ENCODE measurements at places on chromosomes 2 and 18.

DNA sequence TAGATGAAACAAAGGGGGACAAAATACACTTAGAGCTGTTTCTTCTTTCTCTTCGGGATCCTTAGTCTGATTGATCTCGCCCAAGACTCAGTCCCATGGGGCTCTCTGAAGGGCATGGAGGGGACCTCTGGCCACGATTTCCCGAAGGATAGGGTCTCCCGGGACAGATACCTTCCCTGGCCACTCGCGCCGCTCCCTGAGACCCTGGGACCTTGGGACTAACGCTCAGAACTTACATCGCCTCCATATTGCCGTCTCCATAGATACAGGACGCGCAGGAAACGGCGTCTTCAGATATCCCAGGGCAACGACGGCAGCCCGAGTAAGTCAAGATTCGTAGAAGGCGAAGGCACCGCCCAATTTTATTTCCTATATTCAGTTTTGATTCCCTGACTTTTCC lies at the start of gene CFAP65:
Gene CFAP65 (minus strand): TSS at position 265 of the 400 bp plus-strand sequence. CDS start 2,468 bp downstream, outside the sequence.
- no peak for DNase-seq

DNA sequence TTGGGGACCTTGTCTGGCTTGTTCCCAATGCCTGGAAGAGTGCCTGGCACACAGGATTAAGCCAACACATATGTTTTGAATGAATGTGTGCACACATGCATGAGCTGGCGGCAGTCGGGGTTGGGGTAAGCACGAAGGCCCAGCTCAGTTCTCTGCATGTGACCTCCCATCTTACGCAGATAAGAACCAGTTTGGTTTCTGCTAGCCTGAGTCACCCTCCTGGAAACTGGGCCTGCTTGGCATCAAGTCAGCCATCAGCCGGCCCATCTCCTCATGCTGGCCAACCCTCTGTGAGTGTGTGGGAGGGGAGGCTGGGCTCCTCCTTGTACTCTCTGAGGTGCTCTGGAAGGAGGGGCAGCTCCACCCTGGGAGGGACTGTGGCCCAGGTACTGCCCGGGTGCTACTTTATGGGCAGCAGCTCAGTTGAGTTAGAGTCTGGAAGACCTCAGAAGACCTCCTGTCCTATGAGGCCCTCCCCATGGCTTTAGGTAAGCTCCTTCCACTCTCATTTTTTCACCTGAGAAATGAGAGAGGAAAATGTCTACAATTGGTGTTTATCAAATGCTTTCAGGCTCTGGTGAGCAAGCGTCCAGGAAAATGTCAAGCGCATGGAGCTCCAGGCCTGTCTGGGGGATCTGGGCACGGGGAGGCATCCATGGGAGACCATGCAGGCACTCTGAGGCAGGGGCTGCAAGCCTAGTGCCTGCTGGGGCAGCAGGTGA lies 9.7 kb upstream of the IL1RN start:
- no peak for DNase-seq

DNA sequence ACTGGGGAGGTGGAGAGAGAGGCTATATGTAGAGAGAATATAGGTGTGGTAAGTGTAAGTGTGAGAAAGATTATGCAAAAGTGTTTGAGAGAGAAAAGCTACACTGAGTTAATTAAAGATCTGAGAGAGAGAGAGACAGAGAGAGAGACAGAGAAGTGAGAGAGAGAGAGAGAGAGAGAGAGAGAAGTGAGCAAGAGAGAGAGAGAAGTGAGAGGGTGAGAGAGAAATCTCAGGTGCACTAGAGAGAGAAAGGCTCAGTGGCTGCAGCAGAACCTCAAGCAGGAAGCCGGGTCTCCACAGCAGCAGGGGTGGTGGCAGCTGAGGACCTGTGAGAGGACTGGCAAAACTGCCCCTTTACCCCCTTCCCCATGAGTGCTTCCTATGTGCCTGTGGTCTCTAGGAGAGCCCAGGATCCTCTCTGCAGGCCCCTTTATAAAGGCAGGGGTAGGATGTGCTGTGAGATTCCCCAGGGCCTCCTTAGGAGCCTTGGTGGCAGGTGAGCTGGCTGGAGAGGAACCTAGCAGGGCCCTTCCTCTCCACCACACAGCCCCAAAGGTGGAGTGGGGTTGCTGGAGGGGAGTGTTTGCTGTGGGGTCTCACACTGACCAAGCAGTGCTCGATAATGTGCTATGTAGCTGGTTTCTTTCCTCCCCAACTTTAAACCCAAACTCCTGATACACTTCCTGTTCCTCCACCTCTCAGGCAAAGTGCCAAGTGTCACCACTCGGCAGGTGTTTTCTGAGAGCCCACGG lies 52.6 kb downstream of the SLC4A5 start:
- no peak for DNase-seq

GRCh38 chr2:84427235-84428138 lies 31.6 kb downstream of the SUCLG1 start:
- DNase-seq: peak; percentile 68

DNA sequence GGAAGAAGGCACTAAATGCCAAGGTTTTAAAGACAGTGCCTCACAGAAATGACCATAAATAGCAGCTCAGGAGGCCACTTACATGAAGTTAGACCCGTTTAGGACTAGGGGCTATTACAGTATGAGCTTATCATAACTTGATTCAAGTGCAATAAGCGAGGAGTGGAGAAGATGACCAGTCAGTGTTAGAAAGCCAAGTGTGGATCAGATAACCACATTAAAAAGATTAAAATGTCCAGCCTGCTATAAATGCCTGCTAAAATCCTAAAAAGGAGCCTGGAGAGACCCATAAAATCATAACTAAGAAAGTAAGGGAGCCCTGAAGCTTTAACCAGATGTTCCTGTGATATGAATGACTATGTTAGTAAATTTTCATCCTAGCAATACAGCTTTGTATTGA lies 117.5 kb upstream of the ZNF521 start:
- DNase-seq: no peak

DNA sequence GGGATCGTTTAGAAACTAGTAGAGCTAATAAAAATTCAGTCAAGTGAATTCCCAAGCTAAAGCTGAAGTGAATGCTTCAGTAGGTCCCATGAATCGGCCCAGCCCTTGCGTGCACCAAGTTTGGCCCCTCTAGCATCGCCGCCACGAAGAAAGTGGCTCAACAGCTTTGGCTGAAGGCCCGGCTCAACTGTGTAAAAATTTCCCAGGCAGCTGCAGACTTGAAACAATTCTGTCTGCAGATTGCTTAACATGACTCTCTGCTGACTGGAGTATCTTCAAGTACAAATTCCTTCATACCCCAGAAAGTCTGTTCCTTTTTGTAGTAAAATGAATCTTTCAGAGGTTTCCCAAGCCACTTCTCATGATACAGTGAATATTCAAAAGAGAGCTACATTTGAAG lies 32.7 kb downstream of the ALMS1 start:
- peak; percentile 39 for DNase-seq

- DNase-seq: no peak
Measured at GRCh38 chr2:197037863-197038398, 111.4 kb upstream of the PGAP1 start.

DNA sequence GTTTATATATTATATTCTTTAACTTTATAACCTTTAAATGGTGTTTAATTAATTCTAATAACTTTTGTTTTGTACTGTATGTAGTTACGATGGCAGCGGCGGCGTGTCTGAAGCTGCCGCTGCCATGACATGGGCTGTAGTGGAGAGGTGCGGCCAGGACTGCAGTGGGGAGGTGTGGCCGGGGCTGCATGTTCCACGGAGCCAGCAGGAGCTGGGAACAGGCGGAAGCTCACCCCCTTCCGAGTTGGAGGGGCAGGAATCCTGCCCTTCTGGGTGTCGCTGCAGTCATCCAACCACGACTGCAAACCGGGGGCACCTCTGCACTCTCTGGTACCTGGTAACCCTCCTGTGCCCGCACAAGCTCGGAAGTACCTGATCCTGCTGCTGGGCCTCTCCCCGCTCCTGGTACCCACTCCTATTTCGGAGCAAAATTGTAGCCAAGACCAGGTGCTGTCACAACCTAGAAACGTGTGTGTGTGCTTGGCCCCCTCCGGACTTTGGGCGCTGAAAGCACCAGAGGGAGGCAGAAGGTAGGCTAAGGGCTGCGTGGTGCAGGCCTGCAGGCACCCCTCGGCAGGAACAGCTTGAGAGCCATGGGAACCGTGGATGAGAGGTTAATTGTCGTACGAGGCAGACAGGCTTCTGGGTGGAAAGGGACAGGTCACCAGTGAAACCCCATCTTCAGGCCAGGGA lies 1329.7 kb upstream of the SLC39A10 start:
- DNase-seq: no peak

DNA sequence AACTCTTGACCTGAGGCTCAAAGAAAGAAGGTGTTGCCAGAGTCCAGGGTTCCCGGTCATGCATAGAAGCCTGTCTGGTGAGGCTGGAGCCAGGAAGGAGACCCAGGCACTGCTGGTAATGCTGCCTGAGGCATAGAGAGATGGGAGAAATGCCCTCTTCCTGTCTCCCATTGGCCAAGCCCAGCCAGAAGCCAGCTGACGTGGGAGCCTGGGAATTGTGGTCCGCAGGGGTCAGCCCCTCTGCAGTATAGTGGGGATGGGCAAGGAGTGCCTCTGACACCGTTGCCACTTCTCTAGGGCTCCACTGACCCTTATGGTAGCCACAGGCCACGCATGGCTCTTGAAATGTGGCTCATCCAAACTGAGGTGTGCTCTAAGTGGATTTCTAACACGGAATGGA lies 95.7 kb downstream of the CTIF start:
- no peak for DNase-seq

DNA sequence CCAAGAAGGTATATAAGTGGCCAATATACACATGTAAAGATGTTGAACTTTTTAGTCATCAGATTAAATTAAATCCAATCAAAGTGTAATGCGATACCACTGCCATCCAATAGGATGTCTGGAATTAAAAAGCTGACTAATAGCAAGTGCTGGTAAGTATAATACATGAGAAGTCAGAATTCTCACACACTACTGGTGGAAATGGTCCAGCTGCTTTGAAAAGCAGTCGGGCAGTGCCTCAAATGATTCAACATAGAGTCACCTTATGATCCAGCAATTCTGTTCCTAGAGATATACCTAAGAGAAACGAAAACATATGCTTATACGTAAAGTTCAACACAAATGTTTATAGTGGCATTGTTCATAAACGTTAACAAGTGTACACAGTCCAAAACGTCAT lies 124.1 kb upstream of the MYT1L start:
- no peak for DNase-seq

GRCh38 chr18:49168281-49168985 lies 217.7 kb upstream of the SMAD7 start:
- DNase-seq: no peak

DNA sequence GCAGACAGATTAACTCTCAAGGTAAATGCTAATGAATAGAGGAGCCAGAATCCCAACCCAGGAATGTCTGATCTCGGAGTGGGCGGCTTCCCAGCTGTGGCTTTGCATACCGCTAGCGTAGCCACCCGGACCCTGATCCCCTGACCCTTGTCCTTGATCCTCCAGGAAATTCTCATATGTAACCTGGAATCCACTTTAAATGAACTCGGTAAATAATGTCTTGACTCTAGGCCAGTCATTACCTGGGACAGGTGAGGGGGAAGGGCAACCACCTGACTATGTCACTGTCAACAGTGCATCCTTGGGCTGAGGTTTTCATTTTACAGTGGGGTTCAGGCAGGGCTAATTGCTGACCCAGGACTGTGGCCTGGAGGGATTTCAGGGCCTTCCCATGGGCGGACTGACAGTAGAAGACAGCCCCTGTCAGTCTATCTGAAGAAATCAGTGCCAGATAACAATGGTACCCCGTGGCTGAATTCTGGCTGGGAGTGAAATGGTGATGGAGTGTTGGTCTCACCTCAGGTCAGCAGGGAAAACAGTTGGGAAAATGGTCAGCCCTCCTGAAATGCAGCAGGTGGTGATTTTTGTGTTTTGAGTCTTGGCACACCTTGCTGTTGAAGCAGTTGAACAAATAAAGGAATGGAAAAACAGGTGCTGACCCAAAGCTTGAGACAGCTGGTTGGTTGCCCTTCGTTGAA lies 9.6 kb downstream of the ACKR3 start:
- no peak for DNase-seq

GRCh38 chr18:29164993-29165599 lies 988.2 kb upstream of the CDH2 start:
- peak; percentile 87 for DNase-seq

DNA sequence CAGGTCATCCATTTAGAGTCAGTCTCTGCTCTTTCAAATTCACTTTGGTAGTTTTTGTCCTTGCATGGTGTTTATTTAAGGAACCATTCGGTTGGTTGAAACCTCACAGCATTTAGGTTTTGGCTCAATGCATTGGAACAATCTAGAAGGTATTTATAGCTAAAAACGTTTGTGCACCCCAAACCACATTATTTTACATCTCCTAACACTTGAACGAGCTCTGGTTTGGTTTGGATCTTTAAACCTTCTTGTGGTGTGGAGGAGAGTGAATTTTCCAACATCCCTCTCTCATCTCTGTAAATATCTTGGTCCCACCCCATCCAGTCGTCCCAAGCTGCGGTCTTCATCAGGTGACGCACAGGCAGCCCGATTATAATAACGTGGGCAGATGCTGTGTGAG lies 287.9 kb downstream of the LPIN1 start:
- DNase-seq: no peak

DNA sequence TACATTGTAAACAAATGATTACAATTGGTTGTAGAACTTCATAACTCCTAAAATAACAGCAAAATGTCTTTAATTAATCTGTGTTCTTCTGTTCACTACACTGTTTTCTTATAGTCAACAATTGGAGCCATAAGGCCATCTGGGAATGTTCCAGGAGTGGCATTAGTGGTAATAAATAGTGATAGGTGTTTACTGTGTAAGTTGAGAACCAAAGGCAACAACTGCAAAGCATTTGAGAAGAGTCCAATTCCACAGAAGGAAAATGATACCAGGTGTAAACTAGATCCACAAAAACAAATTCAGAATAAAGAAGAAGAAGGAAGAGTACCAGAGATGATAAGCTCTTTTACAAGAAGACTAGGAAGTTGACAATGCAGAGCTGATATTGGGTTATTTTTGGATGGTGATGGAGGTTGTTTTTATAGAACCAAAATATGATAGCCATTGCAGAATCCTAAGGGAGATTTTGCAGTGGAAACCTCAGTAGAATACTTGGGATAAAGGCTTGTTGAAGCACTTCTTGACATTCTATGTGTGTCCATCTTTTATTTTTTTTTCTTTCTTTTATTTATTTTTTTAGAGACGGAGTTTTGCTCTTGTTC lies 52.9 kb downstream of the ANTXR1 start:
- no peak for DNase-seq

- no peak for DNase-seq
Measured at GRCh38 chr18:11310476-11311086, 161.2 kb upstream of the PIEZO2 start.
